ENCODE measurements at places on chromosomes 7 and 10.

DNA sequence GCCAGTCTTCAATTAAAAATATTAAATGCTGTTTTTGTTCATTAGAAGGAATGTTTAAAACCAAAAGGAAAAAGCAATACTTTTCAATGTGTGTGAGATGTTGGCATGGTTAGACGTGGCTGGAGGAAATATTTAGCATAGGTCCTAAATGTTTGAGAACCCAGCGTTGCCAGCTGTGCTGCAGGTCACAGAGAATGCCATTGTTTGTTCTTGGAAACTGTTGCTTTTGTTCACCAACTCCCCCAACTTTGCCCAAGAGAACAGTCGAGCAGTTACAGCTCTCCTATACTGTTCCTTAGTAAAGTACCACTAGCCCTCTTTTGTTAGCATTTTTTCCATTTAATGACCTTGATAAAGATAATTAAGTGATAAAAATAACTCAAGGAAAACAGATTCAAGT lies 44.5 kb upstream of the ELMO1 start:
- no peaks in the 10 kb centered on the region for H3K4me1 ChIP-seq
- no peaks in the 10 kb centered on the region for H3K27me3 ChIP-seq
- H3K36me3 ChIP-seq = no peaks in the 10 kb centered on the region
- no peak overlapping the region for H3K4me3 ChIP-seq
- no peak for DNase-seq

DNA sequence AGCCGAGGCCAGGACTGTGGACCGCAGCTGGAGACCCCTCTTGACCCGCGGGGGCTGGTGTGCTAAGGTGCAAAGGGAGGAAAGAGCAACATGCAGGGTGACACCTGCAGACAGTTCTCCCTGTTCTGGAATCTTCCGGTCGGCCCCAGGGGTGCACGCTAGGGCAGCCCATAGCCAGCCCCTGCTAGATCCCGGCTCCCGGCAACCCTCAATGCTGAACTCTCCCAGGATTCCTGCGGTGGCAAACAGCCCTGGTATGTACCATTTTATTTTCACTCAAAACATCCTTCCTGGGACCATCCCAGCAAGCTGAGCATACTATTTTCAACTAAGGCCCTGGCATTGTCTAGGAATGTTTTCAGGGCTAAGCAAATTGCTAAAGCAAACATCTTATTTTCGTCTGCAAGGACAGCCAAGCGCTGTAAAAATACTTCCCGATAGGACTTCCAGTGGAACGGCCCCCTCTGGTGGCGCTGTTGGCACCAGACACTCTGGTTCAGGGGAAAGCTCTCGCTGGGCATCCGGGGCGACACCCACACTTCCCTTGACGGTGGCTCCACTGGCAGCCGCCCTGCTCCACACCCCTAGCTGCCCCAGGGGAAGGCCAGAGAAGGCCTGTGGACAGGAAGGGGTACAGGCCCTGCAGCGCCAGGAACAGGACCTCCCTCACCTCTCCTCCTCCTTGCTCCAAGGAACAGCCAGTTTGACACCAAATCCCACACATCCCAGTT lies 99.4 kb downstream of the CTBP2 start:
- peak; percentile 32 for DNase-seq
- peaks cover 67% of the 10 kb centered on the region for H3K27me3 ChIP-seq
- no peak overlapping the region for H3K27ac ChIP-seq
- H3K4me1 ChIP-seq = peaks cover 56% of the 10 kb centered on the region
- no peak overlapping the region for H3K4me3 ChIP-seq

- no peaks in the 10 kb centered on the region for H3K36me3 ChIP-seq
- H3K4me3 ChIP-seq = no peak overlapping the region
- H3K27me3 ChIP-seq = no peaks in the 10 kb centered on the region
- H3K4me1 ChIP-seq = peaks cover 6% of the 10 kb centered on the region
- no peak for DNase-seq
These were observed 44.0 kb downstream of the ASB13 start for GRCh38 chr10:5622186-5622960.

GRCh38 chr7:23449941-23450340 lies 20.4 kb downstream of the IGF2BP3 start:
- H3K27ac ChIP-seq = no peak overlapping the region
- no peaks in the 10 kb centered on the region for H3K4me1 ChIP-seq
- no peaks in the 10 kb centered on the region for H3K27me3 ChIP-seq
- no peak for DNase-seq
- no peak overlapping the region for H3K4me3 ChIP-seq

DNA sequence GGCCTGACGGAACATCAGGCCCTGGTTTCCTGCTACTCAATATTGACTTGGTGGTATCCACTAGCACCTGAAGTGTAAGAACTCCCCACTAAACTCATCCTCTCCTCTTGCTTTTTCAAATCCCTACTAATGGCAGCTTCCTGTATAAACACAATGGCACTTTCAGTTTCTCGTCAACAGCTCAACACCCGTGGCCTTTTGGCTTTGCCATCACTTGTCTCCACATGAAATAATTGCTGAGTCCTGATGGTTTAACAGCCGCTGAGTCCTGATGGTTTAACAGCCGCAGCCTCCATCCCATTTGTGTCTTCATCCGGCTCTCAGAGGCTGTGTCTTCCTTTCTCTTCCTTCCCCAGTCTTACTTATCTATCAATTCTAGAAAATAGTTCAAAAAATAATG lies 261.4 kb upstream of the PITRM1 start:
- DNase-seq = no peak
- H3K27ac ChIP-seq = no peak overlapping the region
- peaks cover 6% of the 10 kb centered on the region for H3K4me1 ChIP-seq
- H3K36me3 ChIP-seq = no peaks in the 10 kb centered on the region
- H3K4me3 ChIP-seq = no peak overlapping the region

- DNase-seq = peak; percentile 25
- no peaks in the 10 kb centered on the region for H3K36me3 ChIP-seq
These were observed 77.0 kb upstream of the INHBA start for GRCh38 chr7:41779918-41780317.

DNA sequence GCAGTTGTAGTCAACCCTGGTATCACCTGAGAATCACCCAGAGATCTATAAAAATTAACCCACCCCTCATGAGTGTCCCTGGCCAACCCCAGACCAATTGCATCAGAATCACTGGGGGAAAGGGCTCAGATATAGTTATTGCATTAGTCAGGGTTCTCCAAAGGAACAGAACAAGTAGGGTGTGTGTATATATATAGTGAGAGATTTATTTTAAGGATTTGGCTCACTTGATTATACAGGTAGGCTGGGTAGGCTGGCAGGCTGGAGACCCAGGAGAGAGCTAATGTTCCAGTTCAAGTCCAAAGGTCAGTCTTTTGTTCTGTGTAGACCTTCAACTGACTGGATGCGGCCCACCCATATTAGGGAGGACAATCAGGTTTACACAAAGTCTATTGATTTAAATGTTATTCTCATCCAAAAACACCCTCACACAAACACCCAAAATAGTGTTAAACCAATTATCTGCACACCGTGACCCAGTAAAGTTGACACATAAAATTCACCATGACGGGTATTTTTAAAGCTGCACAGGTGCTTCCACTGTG lies 372.9 kb upstream of the NFE2L3 start:
- no peak for DNase-seq
- H3K27ac ChIP-seq = no peak overlapping the region
- no peaks in the 10 kb centered on the region for H3K4me1 ChIP-seq

DNA sequence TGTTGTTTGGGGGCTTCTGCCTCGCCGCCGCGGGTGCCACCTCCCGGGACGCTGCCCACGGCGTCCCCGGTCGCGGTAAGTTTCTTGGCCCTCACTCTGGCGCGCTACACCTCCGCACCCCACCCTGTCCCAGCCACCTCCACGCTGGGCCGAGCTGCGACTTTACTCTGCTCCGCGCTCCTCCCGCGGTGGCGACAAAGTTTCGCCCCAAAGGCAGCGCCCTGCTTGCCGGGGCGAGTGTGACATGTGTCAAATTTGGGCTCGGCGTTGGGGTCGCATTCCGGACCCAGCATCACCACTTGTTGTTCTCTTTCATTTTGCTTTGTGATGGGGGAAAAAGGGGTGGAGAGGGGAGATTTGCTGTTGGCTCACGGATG lies 167.7 kb upstream of the PPP1R3A start:
- H3K27me3 ChIP-seq = no peaks in the 10 kb centered on the region
- H3K4me1 ChIP-seq = peaks cover 46% of the 10 kb centered on the region
- DNase-seq = peak; percentile 45
- H3K27ac ChIP-seq = no peak overlapping the region
- H3K36me3 ChIP-seq = no peaks in the 10 kb centered on the region
- H3K4me3 ChIP-seq = peak overlapping the region; percentile 5

DNA sequence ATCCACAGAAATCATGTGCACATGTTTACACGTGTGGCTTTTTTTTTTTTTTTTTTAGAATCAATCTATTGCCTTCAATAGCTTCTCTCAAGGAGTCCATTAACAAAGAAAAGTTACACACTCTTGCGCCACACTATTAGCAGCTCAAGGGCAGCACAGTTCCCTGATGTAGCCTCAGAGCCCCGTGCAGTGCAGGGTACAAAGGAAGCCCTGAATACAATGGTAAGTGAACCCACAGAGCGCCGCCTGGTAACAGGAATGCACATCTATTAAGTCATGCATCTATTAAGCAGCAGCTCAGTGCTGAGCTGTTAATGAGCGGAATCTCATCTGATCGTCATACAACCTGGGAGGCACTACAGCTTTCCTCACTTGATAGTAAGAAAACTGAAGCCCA lies 113.7 kb upstream of the PDLIM1 start:
- H3K36me3 ChIP-seq = no peaks in the 10 kb centered on the region
- peaks cover 14% of the 10 kb centered on the region for H3K27me3 ChIP-seq
- H3K4me3 ChIP-seq = no peak overlapping the region

DNA sequence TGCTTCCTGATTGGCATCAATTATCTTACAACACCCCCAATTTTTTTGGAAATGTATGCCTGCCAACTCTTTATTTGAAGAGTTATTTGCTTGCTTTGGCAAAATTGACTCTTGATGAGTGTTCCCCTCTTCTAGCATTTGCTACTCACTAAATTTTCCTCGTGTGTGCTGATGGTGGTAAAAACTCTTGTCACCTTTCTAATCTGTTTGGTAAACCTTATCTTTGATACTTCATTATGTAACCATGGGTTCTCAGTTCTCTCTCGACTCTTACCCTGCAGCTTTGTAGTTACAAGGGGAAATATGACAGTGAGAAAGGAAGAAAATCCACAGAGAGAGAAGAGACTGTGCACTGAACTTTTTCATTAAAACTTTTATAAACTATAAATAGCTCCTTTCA lies 102.5 kb downstream of the CDK14 start:
- peaks cover 17% of the 10 kb centered on the region for H3K4me1 ChIP-seq
- H3K27ac ChIP-seq = no peak overlapping the region
- no peaks in the 10 kb centered on the region for H3K36me3 ChIP-seq
- no peak for DNase-seq

DNA sequence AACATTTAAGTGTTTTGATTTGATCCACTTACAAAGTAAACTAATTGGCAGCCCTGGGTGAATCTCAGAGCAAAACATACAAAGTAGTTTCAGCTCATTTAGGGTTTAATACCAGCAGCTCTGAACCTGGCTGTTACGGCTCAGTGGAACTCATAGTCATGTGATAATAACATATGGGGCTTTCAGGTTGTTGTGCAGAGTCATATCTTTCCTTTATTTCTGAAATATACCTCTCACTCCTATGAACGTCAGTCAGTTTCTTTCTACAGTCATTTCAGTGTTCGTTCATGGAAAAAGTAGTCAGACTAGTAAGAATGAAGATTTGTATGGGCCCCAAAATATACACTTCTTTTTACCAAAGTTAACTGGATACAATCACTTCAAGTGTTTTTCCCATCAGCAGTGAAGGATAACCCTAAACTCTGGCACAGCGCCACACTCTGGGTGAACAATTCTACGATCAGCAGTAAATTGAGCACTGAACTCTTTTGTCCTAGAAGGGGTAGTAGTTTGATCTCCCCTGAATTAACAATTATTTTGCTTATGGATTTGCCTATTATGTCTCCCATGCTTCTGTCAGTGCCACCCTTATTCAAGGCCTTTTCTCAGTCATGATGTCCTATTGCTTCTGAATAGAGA lies 218.6 kb downstream of the THSD7A start:
- H3K4me1 ChIP-seq = no peaks in the 10 kb centered on the region
- no peaks in the 10 kb centered on the region for H3K27me3 ChIP-seq
- no peak overlapping the region for H3K4me3 ChIP-seq
- DNase-seq = no peak
- H3K36me3 ChIP-seq = no peaks in the 10 kb centered on the region

DNA sequence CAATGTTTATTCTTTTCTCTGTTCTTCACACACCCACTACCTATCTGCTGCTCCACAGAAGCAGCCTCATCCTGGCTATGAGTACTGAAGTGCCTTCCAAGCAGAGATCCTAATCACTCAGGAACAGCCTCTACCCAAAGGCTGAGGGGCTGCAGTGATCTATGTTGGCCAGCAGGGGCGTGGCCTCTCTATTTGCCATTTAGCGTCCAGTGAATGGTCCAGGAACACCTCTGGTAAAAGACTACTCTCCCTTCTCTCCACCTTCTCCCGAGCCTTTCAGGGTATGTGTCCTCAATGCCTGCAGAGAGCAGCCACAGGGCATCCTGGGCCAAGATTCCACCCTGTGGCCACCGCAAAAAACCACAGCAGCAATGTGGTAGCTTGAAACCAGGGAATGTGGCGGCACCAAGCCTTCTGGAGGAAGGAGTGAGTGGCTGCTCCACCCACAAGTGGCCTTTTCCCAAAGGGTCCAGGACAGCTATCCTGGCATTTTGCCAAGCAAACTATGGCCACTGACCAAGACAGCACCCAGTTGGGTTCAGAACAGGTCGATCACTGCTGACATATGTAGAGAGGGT lies 70.9 kb downstream of the SYPL1 start:
- H3K4me1 ChIP-seq = peaks cover 23% of the 10 kb centered on the region

DNA sequence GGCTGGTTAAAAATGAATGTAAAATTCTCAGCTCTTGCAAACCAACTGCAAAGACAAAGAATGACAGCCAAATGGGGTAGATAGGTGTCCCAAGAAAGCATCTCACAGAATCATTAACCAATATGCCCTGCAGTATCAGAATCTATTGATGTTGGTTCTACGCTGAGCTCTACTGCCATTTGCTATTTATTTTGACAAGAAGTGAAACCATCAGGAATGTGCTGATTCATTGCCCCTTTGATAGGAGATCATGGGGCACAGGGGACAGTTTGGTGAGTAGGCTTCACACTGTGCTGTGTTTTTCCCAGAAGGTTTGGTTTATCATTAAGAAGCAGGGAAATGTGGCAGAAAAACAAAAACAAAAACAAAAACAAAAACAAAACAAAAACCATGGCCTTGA lies 19.4 kb upstream of the CDC14C start:
- no peaks in the 10 kb centered on the region for H3K27me3 ChIP-seq
- no peaks in the 10 kb centered on the region for H3K4me1 ChIP-seq
- no peak overlapping the region for H3K4me3 ChIP-seq
- no peak overlapping the region for H3K27ac ChIP-seq
- H3K36me3 ChIP-seq = no peaks in the 10 kb centered on the region

GRCh38 chr7:450741-451140 lies 68.9 kb downstream of the PDGFA start:
- H3K27me3 ChIP-seq = peaks cover 15% of the 10 kb centered on the region
- H3K27ac ChIP-seq = no peak overlapping the region
- no peaks in the 10 kb centered on the region for H3K4me1 ChIP-seq
